ENCODE measurements at places on chromosomes 1 and 21. TPM values are rescaled to one million over a fixed set of nuclear protein-coding genes. Genes with fewer than 3 reads are reported as not detected.

GCSAML gene
- total RNA-seq = under 0.01 TPM

RGS13 gene
- not detected for total RNA-seq

ANGPTL3 gene
- total RNA-seq = not detected

SKI gene
- total RNA-seq = 36.9 TPM

MFSD2A gene
- 0.39 TPM for total RNA-seq

NBPF4 gene
- total RNA-seq = not detected

RPE65 gene
- not detected for total RNA-seq

IFI44 gene
- under 0.01 TPM for total RNA-seq

ESPN gene
- not detected for total RNA-seq

ADAMTS5 gene
- total RNA-seq = 0.39 TPM

NES gene
- 2.7 TPM for total RNA-seq

NPPA gene
- total RNA-seq = not detected

FCAMR gene
- total RNA-seq = not detected

CASZ1 gene
- 3.4 TPM for total RNA-seq

VWA5B1 gene
- not detected for total RNA-seq

OR14I1 gene
- not detected for total RNA-seq

RNU1-3 gene
- total RNA-seq = under 0.01 TPM

DMBX1 gene
- not detected for total RNA-seq

GPR25 gene
- total RNA-seq = not detected

GPR157 gene
- total RNA-seq = 4.2 TPM

MTARC2 gene
- 1.4 TPM for total RNA-seq

HES3 gene
- not detected for total RNA-seq

RUNX3 gene
- not detected for total RNA-seq

ALG14 gene
- total RNA-seq = 1.6 TPM

TMEM240 gene
- 2.1 TPM for total RNA-seq

FCN3 gene
- not detected for total RNA-seq

GSTM2 gene
- 9.9 TPM for total RNA-seq

NEK2 gene
- 8.2 TPM for total RNA-seq

TGFB2 gene
- 2.4 TPM for total RNA-seq

SMIM34 gene
- total RNA-seq = not detected

DIO1 gene
- not detected for total RNA-seq

OR2T2 gene
- 16.1 TPM for total RNA-seq

FCER1G gene
- total RNA-seq = 0.39 TPM

EFCAB14 gene
- total RNA-seq = 65.6 TPM

All from placental epithelial cell (primary cell).